ENCODE measurements at places on chromosomes 13 and 19.

GRCh38 chr19:17320435-17320834 is 11.1 kb downstream of the DDA1 start:
- no peak for DNase-seq

- DNase-seq = no peak
Observed at GRCh38 chr13:112058519-112058873, 8.5 kb upstream of the SOX1 start.

GRCh38 chr19:53875602-53876325 is 6.2 kb upstream of the PRKCG start:
- no peak for DNase-seq

- no peak for DNase-seq
Observed at GRCh38 chr19:46025835-46026234, 3.0 kb upstream of the PGLYRP1 start.
